Neural progenitor cell (in vitro differentiated cells): ENCODE measurements at places on chromosomes 5 and 9. TPM values are rescaled to one million over a fixed set of nuclear protein-coding genes. Genes with fewer than 3 reads are reported as not detected.

GRCh38 chr5:11973469-11973868 lies 69.2 kb upstream of the CTNND2 start:
- no peak for DNase-seq

GRCh38 chr9:124045830-124046177 lies 34.2 kb downstream of the LHX2 start:
- no peak for DNase-seq

- no peak for DNase-seq
Observed at GRCh38 chr5:119651486-119651885, 22.1 kb downstream of the FAM170A start.

- peak; percentile 64 for DNase-seq
Observed at GRCh38 chr9:123997665-123998277, 13.8 kb upstream of the LHX2 start.

DNA sequence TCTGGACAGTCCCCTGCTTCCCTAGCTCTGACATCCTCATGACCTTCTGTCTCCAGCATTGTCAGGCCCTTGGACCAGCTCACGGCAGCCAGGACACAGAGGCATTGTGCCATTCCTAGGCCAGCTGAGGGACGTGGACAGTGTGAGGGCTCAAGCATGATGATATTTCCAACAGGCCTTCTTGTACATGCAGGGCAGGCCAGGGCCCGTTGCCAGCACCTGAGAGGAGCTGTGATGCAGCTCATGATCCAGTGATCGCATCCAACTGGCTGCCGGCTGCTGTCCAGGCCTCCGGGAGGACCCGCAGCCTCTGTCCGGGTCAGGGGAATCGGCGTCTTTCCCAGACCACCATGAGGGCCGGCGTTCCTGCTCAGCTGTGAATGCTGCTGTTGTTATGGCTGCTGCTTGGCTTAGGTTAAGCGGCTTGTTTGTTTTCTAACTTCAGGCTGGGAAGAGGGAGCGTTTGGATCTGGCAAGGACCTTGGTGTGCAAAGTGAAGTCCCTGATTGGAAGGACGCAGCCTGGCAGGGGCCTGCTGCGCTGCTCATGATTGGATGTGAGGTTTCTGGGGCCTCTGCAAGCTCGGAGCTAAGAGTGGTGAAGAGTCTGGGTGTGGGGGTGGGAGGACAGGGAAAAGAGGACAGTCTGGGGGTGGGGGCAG lies 53.8 kb downstream of the PDZD2 start:
- DNase-seq: no peak

DNA sequence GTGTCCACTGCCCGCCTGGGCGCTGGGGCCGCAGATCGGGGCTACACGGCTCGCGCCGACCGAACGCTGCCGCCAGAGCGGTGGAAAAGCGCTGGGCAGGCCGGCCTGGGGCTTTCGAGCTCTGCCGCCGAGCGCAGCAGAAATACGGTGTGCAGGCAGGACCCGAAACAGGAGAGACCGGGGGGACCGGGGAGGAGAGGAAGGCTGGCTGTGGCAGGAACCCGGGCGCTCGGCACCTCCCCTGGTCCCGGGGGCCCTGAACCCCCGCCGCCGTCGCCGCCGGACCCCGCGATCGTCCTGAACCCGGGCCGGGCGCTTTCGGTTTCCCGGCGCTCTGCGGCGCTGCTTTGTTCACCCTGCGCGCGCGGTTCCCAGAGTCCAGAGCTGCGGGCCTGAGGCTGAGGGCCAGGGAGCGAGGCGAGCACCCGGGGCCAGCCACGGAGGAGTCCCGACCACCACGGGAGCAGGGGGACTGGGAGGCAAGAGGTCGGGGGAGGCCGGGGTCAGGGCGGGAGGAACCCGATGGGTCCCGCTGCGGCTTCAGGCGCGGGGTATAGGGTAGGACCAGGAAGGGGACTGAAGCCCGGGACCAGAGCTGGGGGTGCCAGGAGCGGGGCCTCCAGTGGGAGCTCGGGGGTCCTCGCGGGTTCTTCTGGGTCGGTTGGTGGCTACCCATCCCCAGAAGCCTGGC lies 12.0 kb downstream of the IRX2 start:
- peak; percentile 75 for DNase-seq

DNA sequence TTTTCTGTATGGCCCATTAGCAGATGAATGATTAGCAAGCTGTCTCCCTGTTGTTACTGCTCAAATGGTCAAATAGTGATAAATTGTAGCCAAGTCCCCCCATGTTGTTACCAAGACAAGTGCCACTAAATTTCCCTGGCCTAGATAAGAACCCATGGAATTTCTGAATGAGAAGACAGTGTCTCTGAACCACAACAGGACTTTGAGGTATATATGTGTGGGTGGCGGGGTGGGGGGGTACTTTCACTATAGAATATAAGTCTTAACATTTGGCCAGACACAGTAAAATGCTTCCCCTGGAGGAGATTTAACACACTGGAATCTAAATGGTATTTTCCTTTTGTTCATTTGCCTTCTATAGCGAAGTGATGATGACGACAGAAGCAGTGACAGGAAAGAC lies 28.7 kb downstream of the XPA start:
- DNase-seq: no peak

DNA sequence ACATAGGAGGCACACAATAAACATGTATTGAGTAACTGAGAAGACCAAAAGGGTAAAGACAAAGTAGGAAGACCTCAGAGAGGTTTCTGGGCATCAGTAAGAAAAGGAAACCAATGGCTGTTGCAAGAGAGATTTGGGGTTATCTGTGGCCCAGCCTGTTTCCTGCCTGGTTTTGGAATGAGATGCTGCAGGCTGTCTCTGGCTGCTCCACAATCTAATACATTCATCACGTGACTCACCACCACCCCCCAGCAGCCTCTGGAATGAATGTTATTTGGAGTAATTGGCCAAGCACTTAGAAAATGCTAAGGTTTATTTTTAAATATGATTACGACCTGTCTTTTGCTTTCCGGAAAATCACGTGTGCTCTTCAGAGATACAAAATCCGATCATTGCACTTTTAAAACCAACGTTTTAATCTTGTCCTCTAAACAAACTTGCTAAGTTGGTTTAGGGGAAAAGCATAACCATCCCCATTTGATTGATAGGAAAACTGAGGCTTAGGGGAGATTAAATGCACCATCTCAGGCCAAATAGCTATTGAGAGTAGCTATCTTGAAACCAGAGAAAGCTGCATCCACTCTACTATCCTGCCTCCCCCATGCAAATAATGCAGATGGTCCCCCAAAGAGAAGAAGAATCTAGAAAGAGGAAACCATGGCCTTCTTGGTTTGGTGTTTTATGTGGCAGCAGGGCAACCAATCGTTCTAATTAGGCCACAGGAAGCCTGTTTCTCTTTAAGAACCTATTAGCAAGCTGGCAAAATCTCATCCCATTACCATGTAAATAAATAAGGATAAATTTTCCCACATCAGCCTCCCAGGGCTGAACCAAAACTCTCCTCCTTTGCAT lies 151.8 kb upstream of the ADRA1B start:
- DNase-seq: no peak

GRCh38 chr5:103605277-103605676 lies 42.7 kb upstream of the NUDT12 start:
- DNase-seq: no peak

DNA sequence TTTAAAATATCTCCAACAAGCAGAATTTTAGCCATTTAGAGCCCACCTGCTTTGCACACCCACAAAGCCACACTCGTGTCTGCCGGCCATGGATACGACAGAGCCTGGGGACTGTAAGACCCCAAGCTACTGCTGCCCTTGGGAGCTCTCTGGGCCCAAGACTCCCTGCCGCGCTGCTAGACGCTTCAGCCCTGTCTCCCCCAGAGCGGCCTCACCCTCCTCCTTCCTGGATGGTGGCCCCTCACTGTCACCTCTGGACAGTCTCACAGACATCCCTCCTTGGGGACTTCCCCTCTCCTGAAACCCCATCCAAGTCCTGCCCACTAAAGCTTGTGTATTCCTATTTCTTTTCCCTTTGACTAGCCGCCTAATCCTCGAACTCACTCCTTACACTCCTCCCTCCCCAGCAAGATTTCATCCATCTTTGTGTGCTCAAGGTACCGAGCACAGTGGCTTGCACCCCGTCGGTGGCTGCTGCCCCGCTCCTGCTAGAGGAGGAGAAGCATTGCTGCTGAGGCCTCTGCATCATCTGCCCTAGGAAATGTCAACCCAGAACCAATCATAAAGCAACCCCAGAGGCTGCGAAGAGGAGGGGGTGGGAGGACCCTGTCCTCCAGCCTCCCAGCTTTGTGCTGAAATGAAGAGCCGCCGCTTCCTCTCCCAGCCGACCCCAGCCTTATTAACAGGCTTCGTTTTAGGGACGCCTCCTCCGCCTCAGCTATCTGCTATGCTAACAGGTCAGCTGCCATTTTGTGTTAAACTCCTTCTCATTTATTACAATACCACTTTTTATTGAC lies 71.2 kb downstream of the CFAP77 start:
- peak; percentile 52 for DNase-seq

- no peak for DNase-seq
Observed at GRCh38 chr9:84772511-84772910, 103.0 kb downstream of the NTRK2 start.

DNA sequence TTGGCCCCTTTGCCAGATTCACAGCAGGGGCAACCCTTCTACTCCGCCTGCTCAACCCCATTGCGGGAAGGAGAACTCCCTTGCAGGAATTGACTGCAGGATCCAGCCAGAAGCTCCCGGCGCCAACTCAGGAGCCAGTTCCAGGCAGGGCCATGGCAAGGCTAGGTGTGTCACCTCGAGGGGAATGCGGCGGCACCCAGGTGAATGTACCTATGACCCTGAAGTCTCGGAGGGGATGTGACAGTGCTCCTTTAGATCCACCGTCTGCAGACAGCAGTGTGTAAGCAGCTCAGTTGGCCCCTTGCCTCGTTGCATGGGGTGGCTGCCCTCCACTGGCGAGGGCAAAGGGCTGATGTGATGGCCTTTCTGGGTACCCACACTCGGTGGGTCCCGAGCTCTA lies 606.6 kb downstream of the ELAVL2 start:
- no peak for DNase-seq

DNA sequence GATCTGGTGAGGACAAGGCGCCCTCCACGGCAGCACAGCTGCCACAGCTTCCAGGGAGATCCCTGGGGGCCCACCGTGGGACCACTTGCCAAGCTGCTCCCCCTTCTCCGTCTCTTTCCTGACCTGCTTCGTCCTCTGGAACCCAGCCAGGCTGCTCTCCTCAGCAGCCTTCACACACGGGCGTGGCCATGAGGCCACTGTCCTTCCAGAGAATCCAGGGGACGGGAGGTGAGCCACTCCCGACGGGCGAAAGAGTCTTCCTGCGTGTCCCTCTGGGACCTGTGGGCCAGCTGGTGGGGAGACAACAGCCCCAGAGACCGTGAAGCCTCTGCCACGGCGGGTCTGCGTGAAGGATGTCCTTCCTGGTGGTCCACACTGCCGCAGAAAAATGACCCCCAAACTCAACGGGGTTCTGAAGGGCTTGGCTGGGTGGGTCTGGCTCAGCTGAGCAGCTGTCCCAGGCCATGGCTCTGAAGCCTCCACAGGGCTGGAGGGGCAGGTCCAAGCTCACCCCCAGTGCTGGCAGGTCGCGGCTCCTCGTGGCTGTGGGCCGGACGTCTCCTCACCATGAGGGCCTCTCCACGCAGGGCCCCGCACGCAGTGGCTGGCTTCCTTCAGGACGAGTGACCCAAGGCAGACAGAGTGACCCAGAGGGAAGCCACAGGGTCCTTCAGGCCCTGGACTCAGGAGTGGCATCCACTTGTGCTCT lies 47.4 kb upstream of the NKD2 start:
- DNase-seq: no peak

DNA sequence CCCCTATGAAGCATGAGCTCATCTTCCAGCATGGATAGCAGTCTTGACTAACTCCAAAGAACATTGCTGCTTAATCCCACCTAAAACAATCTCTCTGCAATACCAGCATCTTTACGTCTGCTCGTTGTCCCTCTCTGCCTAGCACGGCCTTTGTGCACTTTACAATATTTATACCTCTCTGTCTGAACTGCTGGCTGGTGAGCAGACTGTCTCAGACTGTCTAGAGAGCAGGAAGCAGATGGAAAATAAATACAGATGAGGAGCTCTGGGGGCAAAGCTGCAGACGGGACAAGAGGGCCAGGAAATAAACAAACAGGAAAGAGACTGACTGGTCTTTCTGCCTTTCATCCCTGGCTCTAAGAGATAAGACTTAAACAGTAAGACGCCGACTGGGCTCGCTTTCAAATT lies 224.8 kb downstream of the ENC1 start:
- DNase-seq: no peak

DNA sequence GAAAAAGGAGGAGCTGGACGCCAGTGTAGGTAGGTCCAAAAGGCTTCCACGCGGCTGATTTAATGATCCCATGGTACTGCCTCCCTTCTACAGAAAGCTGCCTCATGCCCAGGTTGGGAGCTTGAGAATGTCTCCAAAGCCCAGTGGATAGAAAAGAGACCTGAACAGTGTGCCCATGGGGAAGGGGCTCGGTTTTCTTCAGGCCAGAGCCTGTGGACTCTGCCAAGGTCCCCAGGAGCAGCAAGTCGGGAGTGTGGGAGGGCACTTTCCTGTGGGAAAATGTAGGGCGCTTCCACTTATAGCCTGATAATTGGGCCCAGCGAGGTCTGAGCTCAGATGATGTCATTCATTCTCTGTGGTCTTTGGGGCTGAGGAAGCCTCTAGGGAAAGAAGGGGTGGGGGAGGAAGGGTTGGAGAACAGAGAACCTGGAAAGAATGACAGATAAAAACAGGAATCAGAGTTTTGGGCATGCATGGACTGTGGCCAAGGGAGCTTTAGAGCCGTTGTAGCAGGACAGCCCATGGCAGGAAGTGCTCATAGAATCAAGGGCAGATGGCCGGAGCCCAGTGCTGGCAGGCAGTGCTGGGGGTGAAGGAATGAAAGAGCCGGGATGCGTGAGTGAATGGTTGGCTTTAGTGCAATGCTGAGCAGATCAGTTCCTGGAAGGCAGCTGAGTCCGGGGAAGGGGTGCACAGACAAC lies 42.5 kb upstream of the SH3PXD2B start:
- no peak for DNase-seq

GRCh38 chr9:100064872-100065581 lies 33.8 kb downstream of the ERP44 start:
- no peak for DNase-seq

Gene MOCS2
- 29.9 and 34.7 TPM in 2 replicates for total RNA-seq

Gene CDX1
- not detected in 2 replicates for total RNA-seq

Gene NR5A1
- total RNA-seq: 1.0 and 3.3 TPM in 2 replicates

Gene CRAT
- total RNA-seq: 10.1 and 19.3 TPM in 2 replicates

Gene TMEM171
- total RNA-seq: not detected in 2 replicates

Gene PPP3R2
- not detected in 2 replicates for total RNA-seq

Gene LCN10
- total RNA-seq: not detected in 2 replicates

Gene SHISAL2B
- total RNA-seq: 10.4 and 17.8 TPM in 2 replicates
